Stimulated activated CD4-positive, alpha-beta T cell treated with anti-CD3 and anti-CD28 coated beads, Interleukin-1b, Interleukin-23, amount 100 ng/mL, for 1 hour (primary cell): ENCODE measurements at places on chromosomes 3 and 15.

GRCh38 chr15:39948817-39949216, 14.9 kb downstream of the EIF2AK4 start:
- no peak for DNase-seq

DNA sequence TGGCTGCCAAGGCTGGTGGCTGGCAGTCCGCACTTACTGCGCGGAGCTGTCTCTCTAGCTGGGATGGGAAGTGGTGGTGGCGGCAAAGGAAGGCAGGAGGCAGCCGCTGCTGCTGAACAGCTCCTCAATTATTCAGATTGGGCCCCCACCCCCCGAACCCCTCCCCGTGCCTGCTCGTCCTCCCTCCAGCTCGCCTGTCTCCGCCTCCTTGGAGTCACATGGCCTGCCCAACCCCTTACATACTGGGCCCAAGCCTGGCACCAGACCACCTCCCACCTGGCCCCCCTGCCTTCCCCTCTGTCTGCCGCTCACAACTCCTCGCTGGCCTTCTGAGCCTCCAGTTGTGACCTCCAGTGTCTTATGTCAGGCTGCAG, at the start of gene SLC7A14:
Gene SLC7A14, minus strand, starts transcription at position 139 of the 374 bp plus-strand sequence. CDS start 59,139 bp downstream, outside the sequence.
- no peak for DNase-seq

GRCh38 chr3:181358562-181358961, 353.2 kb upstream of the SOX2 start:
- no peak for DNase-seq

- no peak for DNase-seq
Measured at GRCh38 chr3:127667119-127667681, 5.6 kb upstream of the ABTB1 start.
